NK-92 treated with Interleukin-12 subunit alpha and Interleukin-12 subunit beta, amount 100 ng/mL, for 24 hours (cell line): ENCODE measurements at places on chromosomes 4 and X.

DNA sequence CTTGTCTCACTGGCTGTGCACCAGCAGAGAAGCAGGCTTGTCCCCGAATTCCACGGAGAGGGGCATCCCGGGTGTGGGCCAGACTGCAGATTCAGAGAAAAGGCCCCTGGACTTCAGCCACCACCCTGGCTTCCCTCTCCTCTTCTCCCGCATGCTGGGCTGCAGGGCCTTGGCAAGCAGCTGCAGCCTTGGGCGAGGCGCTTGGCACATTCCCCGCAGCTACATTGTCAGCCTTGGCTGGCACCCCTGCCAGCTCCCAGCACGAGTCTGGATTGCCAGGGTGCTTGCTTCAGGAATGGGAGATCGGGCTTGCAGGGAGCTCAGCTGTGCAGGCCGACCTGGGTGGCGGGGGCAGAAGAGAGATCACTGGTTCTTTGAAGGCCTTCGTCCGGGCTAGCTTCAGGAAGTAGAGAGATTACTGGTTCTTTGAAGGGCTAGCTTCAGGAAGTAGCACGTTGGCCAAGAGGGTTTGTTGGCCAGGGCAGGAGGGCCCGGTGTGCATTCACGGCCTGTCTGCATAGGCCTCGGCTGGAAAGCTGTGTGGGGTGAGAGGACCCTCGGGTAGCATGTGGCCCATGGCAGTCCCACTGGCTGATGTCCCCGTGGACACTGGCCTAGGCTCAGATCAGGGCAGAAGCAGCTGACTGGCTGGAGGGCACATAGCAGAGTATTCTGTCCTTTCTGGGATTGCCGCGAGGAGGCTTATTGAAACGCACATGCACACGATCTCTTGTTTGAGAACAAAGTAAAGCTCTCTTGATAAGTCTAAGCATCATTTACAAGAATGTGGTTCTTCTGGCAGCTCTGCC is 2.7 kb downstream of the ABCD1 start:
- no peak for DNase-seq

- peak; percentile 80 for DNase-seq
Measured at GRCh38 chrX:40735325-40736169, at the start of gene MED14. Gene MED14 (minus strand): TSS chrX:40735542. CDS start chrX:40735412, 130 bp downstream.

- DNase-seq, result no peak
Measured at GRCh38 chr4:184348311-184349233, 125.8 kb downstream of the IRF2 start.

GRCh38 chrX:119235051-119235511 is 1.0 kb upstream of the PGRMC1 start:
- no peak for DNase-seq

DNA sequence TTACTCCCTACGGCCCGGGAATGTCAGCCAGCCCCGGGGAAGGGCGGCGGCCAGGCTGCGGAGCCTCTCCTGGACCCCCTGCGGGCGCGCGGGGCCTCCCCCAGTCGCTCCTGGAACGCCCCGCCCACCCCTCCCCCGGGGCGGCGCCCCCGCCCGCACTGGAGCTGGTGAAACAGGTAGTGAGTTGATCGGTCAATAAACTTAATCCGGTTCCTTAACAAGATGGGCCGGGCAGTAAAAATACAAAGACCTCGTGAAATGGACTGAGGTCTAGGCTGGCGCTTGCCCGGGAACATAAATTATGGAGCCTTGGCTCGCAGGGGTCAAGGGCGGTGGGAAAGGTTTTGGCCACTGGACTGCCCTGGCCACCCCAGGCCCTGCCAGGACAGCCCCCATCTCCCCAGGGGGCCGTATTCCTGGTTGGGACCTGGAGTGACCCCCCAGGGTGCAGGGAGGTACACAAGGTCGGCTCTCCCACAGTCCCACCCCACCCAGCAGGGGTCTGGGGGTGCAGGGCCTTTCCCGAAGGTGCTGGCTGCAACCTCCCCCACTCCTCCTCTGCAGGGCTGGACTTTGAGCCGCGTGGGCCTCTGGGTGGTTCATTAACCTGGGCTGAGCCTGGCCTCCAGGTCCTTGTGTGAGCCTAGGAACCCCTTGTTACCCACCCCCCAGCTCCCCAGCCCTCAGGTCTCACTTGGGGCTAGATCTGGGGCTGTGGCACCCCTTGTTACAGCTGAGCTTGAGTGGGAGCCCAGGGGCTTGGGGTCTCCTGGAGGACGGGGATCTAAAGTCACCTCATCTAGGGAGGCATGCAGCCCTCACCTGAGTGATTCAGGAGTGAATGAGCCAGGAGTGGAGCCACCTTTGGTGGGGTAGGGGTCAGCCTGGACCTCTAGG is 2.5 kb downstream of the FGFR3 start:
- no peak for DNase-seq

- DNase-seq, result no peak
Measured at GRCh38 chr4:135741583-135741982, 1540.0 kb upstream of the PABPC4L start.

DNA sequence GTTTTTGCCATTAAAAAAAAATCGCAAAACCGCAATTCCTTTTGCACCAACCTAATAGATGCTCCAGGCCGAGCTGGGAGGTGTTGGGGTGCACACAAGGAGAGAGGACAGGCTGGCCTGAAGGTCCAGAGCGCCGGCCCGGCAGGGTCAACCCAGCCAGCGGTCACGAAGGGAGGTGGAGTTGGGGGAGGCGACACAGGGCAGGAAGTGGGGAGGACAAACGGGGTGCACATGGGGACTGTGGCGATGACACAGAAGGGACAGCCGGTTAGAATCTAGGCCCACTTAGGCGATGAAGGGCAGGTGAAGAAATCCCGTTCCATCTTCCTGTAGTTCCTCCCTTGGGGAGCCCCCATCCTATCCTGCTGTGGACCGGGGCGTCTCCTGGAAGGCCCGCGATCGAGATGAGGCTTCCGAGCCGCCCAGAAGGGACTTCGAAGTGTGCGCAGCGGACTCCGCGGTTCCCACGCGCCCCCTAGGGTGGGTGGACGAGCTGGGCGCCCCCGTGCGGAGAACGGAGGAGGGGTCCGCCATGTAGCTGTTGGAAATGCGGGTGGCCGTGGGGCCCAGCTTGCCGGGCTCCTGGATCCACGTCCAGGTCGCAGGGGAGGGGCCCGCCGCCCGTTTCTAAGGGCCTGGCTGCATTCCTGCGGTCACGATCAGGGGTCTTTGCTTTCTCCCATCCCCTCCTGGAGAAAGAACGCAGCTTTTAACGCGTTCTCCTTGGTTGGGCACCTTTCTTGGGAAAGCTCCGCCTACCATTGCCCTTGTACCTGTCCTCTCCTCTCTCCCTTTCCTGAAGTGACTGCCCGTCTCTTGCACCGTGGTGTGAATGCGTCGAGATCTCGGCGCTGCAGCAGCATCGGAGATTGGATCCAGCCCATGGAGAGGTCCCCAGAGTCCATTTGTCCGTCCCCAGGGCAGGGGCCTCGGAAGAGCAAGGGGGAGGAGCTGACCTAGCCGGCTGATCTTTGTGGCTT is 17.0 kb upstream of the HPF1 start:
- DNase-seq, result no peak
